ENCODE measurements at places on chromosomes 5 and 9. TPM values are rescaled to one million over a fixed set of nuclear protein-coding genes. Genes with fewer than 3 reads are reported as not detected.
A peak's percentile ranks its signal among the peaks of the same experiment; 100 is the strongest.

The MLANA gene
- total RNA-seq = not detected

The EQTN gene
- not detected for total RNA-seq

The GFPT2 gene
- total RNA-seq = 28.9 TPM

The GABRB2 gene
- total RNA-seq = under 0.01 TPM

The SLC6A19 gene
- total RNA-seq = not detected

The EPB41L4A gene
- 0.64 TPM for total RNA-seq

The LECT2 gene
- not detected for total RNA-seq

The FOXD4L4 gene
- not detected for total RNA-seq

The DOCK8 gene
- 0.32 TPM for total RNA-seq

DNA sequence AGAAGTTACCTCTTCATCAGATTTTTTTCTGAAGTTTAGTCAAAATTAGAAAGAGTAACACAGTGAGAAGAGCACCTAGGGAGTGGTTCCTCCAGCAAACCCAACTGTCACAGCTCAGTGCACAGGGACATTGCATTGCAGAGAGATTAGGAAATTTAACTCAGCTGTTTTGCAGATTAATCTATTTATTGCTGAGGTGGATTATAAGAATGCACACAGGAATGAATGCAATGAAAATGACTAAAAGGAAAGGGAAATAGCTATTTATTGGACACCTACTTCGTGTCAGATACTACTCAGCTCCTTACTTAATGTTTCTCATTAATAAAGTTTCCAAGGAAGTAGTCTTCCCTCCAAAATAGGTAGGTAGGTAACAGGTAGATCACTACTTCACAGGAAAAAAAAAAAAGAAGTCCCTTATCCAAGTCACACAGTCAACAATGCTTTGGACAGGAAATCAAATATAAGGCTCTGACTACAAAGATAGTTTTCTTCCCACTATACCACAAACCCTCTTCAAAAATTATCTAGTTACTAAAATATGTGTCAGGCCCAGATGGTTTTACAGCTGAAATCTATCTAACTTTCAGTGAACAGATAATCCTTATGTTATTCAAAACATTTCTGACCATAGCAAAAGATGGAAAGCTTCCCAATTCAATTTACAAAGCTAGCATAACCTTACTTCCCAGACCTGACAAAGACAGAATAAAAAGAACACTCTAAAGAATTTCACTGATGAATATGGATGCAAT lies 442.2 kb upstream of the MPDZ start:
- DNase-seq = peak; percentile 39

DNA sequence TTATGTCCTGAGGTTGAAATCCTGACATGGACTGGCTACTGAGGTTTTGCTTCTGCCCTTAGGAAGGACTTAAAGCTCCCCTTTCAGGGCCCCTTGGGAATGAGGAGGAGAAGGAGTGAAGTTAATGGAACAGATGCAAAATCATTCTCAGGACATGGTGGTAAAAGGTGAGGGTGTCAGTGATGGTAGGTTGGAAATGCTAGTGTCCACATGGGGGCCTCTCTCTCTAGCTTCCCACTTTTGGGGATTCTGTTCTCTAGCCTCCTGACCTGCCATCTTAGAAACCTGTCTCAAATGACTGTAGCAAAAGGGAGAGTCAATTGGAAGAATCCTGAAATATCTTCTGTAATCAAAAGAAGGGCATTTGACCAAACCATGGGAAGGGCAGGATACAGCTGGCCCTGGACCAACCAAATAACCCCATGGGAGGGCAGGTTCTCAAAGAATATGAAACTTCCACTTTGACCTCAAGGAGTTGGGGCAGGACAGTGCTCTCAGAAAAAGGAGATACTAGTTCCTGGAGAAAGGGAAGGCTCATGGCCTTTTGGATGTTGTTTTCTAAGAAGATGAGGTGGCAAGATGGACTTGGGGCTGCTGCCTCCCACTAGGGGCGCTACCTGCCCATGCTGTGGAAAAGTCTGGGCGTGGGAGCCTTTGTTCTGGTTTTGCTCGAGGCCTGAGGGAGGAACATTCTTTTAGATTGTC lies 21.2 kb upstream of the MLANA start:
- DNase-seq = no peak

DNA sequence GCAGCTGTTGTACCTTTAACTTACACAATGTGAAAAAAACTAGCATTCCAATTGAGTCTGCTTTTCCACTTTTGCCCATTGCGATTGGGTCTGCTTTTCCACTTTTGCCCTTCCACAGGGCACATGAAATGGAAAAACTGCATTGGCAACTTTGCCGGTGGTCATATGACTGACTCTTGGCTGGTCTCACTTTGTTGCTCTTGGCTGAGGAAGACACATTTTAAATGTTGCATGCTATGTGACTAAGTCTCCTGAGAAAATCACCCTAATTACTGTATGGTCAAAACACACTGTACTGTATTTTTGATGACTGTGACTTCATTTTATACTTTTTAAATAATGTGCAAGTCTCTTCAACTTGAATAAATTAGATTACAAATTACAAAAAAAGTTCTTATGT lies 1.6 kb upstream of the OXCT1 start:
- peak; percentile 14 for DNase-seq

- peak; percentile 76 for DNase-seq
These were observed 73.5 kb upstream of the PRSS3 start for GRCh38 chr9:33721674-33722358.

DNA sequence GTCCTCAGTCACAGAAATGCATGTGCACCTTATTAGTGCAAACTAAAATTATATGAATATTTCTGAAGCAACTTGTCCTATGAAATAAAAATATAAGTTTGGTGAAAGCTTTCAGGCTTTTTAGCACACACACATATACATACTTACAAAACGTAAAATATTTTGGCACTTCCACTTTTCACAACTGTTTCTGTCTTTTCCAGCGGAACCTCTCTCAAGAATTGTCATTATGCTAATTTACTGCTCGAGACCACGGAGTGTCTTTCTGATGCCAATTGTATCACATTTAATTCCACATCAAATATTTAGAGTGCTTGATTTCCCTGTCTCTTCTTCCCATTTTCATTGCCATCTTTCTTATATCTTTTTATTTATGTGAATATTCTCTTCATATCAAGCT lies 100.4 kb downstream of the MEF2C start:
- no peak for DNase-seq

DNA sequence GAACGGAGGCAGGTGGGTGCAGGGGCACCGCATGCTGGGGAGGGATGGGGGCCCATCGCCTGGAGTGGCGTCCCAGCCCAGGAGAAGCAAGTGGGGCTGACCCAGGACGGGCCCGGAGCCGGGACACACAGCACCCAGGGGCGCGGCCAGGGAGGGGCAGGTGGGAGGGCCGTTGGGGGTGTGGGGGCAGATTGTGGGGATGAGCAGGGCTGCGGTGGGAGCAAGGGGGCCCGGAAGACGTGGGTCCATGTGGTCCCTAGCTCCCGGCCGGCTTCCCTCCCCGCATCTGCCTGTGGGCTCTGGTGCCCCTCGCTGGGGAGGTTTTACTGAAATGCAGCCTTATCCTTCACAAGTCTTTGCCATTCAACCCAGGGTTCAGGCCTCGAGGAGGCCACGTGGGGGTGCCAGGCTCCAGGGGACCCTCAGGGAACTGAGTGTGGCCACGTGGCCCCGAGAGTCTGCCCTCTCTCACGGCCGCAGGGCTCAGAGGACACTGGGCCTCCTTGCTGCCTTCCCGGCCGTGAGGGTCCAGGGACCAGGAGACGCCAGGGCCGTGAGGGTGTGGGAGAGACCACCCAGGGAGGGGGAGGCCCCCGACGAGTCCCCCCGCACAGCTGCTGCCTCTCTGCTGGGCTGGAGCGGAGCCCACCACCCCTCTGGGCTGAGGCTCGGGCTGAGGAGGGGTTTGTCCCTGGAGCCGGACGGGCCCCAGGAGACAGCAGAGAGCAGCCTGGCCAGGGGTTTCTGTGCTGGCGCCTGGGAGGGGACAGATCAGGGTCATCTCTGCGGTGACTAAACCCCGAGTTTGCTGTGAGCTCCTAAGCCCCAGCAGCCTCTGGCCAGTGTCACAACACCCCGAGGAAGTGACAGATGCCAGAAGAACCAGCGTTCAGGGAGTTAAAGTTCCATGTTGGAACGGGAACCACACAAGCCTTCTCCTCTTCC lies 35.2 kb downstream of the SLC9A3 start:
- DNase-seq = no peak

- DNase-seq = peak; percentile 20
These were observed 57.7 kb upstream of the MEF2C start for GRCh38 chr5:88940713-88941112.

- DNase-seq = no peak
These were observed 235.2 kb upstream of the ELL2 start for GRCh38 chr5:96196890-96197289.

GRCh38 chr5:88829054-88829453 lies 53.9 kb downstream of the MEF2C start:
- DNase-seq = no peak

DNA sequence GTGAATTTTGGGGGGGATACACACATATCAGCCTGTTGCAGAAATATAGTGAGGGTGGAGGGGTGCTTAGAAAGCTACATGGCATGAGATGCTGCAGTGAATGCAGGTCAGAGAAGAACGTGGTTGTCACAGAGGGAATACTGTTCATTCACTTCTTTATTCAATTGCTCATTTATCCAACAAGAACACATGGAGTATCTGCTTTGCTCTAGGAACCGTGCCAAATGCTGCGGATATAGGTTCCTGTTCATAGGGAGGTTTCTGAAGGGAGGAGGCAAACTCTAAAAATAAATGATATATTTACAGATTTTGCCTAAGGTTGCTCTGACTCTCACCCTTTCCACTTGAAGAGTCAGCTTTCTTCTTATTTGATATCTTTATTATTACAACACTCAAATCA lies 444.3 kb upstream of the CLINT1 start:
- DNase-seq = no peak

DNA sequence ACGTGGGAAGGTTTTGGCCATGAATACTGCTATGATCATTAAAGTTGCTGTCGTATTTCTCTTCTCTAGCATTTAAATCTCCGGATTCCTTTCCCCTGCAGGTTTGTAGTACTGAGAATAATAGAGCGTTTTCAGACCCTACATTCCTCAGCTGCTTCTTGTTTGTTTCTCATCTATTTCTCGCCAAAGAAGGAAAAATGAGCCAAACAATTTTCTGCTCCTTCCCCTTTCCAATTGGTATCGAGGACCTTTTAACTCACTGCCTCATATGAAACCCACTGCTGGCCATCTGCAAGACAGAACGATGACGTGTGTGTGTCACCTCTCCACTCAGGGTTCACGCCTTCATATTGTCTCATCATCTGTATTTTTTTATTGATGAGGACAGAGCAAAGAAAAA lies 689.4 kb upstream of the WWC1 start:
- no peak for DNase-seq

GRCh38 chr9:131598121-131598520 lies 52.8 kb downstream of the PRRT1B start:
- no peak for DNase-seq

- DNase-seq = peak; percentile 63
These were observed 258.7 kb upstream of the ARRDC3 start for GRCh38 chr5:91641730-91642350.

GRCh38 chr9:134099123-134099761 lies 31.4 kb upstream of the BRD3 start:
- DNase-seq = peak; percentile 37

- DNase-seq = peak; percentile 60
These were observed 10.0 kb upstream of the GRIN1 start for GRCh38 chr9:137128862-137129455.

- DNase-seq = no peak
These were observed 63.1 kb downstream of the MTMR12 start for GRCh38 chr5:32249668-32250067.

DNA sequence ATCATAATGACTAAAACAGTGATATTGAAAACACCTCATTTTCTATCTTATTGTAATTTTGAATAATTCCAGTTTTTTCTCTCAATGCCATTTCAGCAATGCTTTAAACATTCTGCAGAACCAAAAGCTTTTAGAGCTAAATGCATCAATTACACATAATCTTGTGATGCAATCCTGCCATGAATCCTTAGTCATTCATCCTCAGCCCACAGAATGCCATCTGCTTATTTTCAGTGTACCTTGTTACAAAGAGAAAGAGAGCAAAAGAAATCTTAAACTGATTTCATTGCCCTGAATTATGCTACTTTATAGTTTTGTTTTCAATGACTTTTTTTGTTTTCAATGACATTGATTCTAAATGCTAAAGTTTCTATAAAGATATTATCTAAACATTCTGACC lies 1234.8 kb upstream of the C9orf72 start:
- DNase-seq = peak; percentile 77

DNA sequence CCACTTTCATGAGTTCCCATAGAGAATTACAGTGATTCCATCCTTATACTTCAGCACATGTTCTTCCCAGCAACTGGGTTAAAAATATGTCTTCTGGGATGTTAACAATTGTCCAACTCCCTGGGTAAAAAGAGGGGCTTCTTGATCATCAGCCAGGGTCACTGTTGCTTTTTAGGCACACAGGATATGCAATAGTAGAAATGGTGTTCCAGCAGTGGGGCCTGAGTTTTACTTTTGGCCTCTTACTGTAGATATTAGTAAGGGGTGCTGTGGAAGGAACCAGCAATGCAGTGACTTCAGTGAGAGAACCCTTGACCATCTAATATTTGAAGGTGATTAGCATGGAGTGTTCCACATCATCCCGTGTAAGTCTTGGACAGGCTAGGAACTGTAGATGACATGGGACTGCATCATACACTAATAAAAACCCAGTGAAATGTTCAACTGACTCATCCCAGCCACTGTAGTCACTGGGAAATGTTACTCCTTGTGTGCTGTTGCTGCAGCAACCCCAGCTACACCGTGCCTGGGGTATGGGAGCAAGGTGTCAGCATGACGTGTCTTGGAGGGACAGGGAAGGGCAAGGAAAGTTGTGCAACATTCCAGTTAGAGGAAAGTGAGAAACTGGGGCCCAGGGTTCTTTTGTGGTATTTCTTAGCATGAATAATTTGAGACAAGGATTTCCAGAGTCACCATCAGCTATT lies 610.9 kb downstream of the RAB3C start:
- DNase-seq = peak; percentile 95

DNA sequence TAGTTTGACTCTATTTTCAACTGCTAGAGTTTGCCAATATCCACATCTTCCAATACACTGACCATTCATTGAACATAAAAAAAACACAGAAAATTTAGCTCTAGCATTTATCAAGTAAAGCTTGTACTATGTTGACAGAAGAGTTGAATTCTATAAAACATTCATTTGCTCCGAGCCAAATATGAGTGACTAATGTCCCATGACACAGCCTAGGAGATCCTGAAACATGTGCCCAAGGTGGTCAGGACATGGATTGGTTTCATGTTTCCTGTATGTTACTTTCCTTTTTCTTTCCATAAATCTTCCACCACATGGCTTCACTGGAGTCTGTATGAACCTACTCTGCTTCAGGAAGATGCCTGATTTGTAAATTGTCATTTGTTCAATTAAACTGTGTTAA lies 122.4 kb upstream of the PRDM9 start:
- DNase-seq = no peak

- DNase-seq = no peak
These were observed 22.6 kb upstream of the PTGES start for GRCh38 chr9:129775448-129775798.

GRCh38 chr9:114470581-114470980 lies 34.7 kb downstream of the WHRN start:
- DNase-seq = no peak

DNA sequence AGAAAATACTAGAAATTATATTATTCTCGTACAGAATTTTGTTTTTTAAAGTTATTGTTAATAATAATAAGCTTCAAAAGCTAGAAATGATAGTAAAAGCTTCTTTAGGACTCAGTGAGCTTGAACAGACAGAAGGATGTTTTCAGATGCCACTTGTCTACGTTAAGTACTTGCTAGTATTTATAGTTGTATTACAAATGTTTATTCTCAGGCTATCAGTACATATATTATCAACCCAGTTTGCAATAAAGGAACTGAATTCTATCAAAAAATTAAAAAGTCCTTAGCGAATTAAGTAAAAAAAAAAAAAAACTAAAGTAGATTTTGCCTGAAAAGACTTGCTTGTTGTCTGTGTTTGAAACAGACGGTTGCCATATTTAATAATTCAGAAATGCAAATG lies 23.9 kb downstream of the HCN1 start:
- DNase-seq = no peak
